ENCODE measurements at places on chromosomes 6 and 20. TPM values are rescaled to one million over a fixed set of nuclear protein-coding genes. Genes with fewer than 3 reads are reported as not detected.

OOEP gene
- not detected for total RNA-seq

SRSF12 gene
- 0.46 TPM for total RNA-seq

MOG gene
- not detected for total RNA-seq

DNA sequence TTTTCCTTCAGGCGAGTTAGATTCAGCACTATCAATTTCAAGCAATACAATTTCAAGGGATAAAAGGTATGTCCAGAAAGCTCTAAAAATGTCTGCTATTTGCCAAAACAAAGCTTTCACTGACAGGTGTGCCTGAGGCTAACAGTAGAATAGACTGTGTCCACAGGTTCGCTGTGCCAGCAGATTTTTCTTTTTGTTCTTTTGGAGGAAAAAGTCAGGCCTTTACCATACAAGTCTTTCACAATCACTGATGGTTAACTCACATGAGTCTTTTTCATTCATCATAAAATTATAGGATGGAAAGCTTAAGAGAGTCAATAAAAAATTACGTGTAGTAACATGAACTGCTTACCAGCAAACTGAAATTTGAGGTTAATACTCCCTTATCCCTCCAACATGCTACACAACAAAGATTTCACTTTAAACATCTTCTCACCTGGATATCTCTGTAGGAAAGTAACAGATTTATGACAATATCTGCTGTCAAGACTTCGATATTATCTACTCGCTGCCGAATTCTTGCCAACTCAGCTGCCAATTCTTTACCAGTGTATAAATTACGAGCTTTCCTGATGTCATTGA, 95.4 kb downstream of the MAP3K5 start:
- DNase-seq: no peak

FAM83C gene
- total RNA-seq: not detected
